HS-27A (cell line): ENCODE measurements at places on chromosomes 6 and 20.

- no peak for DNase-seq
These were observed 160.2 kb downstream of the GMPR start for GRCh38 chr6:16398587-16398986.

GRCh38 chr6:17986656-17987446 lies 584 bp downstream of the KIF13A start:
- peak; percentile 54 for DNase-seq

GRCh38 chr6:28742668-28743270 lies 181.0 kb downstream of the TRIM27 start:
- no peak for DNase-seq

DNA sequence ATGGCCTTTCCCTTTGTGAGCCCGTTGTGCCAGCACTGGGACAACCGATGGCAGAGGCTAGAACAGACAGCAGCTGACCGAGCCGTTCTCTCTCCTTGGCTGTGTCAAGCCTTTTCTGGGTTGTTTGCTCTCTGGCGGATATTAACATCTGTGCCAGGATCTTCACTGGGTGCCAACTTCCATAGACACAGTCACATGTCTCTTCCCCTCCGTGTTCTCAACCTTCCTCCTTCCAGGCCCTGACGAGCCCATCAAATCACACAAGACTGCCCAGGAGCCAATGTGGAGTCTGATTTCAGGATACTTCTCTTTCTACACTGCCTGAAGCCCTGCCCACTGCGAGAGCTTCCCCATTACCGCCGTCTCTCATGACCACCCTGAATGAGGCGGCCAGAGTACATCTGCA lies 111.0 kb upstream of the RALGAPA2 start:
- no peak for DNase-seq

GRCh38 chr6:137651591-137652335 lies 157.6 kb upstream of the OLIG3 start:
- no peak for DNase-seq

GRCh38 chr20:25394996-25395395 lies 4.4 kb upstream of the ABHD12 start:
- no peak for DNase-seq

DNA sequence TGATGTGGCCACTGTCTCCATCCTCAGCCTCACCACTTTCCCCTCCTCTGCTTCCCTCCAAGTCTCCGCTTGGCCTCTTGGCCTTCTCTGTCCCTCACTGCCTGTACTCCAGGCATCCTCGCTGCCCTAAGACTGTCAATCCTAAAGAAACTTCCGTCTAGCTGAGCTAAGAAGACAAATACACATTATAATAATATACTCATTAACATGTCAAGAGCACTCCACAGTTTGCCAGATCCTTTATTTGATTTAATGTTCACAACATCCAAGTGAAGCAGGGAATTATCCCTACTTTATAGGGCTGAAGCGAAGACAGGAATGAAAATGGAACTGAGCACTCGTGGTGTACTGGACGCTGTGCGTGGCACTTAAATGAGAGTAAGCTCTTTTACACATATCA lies 72.4 kb upstream of the SLC22A23 start:
- no peak for DNase-seq

- no peak for DNase-seq
These were observed 322.8 kb downstream of the CD83 start for GRCh38 chr6:14440215-14440910.

GRCh38 chr20:59678288-59678687 lies 73.9 kb downstream of the PHACTR3 start:
- DNase-seq = no peak

DNA sequence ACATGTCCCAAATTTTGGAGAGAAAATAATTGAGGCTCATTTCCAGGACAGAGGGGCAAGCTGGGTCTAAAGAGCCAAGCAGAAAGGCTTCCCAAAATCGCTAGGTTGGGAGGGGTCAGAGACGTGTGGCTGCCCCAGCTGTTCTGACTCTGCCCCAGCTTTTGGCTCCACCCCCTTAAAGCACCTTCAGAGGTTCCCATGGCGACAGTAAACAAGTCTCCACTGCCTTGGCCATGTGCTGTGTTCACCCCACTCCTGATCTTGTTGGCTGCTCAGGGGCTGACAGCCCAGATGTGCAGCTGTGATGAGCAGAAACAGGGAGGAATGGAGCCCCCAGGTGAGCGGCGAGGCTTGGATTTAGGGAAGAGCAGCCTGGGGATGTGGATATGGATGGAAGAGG lies 72.8 kb upstream of the SPTLC3 start:
- DNase-seq = no peak

GRCh38 chr20:64036346-64037198 lies 590 bp downstream of the C20orf204 start:
- DNase-seq = no peak

- DNase-seq = no peak
These were observed 221.3 kb downstream of the ERMARD start for GRCh38 chr6:169972736-169973135.
